ENCODE measurements at places on chromosomes 5 and 9. TPM values are rescaled to one million over a fixed set of nuclear protein-coding genes. Genes with fewer than 3 reads are reported as not detected.

- no peaks in the 10 kb centered on the region for H3K4me1 ChIP-seq
- peaks cover 33% of the 10 kb centered on the region for H3K36me3 ChIP-seq
- peak overlapping the region; percentile 60 for H3K27ac ChIP-seq
- DNase-seq, result no peak
These were observed 45.4 kb downstream of the HABP4 start for GRCh38 chr9:96495341-96495740.

DNA sequence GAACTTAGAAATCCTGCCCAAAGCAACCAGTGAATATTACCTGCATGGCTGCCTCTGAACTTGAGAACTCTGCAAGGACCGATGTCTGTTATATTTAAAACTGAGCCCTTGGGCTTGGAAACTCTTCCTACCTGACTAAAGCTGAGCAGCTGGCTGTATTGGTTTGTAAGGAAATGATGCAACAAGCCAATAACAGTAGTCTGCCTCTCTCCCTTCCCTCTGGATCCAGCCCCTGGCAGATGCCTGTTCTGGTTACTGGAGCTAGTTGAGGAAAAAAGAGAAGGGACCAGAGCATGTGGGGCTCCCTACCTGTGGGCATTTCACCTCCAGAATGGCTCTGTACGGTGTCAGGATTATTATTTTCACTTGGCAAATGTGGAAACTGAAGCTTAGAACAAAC lies 34.7 kb downstream of the SH3RF2 start:
- DNase-seq, result no peak
- H3K4me1 ChIP-seq, result peaks cover 10% of the 10 kb centered on the region
- H3K27me3 ChIP-seq, result no peaks in the 10 kb centered on the region
- H3K4me3 ChIP-seq, result no peak overlapping the region

FOXD4L4 gene
- total RNA-seq, result not detected

FUBP3 gene
- total RNA-seq, result 14.5 TPM

DNA sequence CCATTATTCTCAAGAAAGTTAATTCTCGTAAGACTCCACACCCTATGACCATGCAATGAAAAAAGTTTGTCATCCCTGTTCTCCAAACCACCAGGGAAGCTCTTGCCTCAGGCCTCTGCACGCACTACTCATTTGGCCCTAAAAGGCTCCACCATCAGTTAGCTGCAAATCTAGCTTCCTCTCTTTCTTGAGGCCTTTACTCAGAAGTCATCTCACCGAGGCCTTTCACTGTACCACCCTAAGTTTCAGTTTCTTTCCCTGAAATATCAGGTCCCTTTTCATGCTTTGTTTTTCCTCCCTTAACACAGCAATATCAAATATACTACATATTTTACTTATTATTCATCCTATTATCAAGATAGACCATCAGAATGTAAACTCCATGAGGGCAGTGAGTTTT lies 39.1 kb downstream of the OXCT1 start:
- no peaks in the 10 kb centered on the region for H3K27me3 ChIP-seq
- peaks cover 14% of the 10 kb centered on the region for H3K4me1 ChIP-seq
- no peak overlapping the region for H3K4me3 ChIP-seq
- no peak for DNase-seq
- no peak overlapping the region for H3K27ac ChIP-seq
- H3K36me3 ChIP-seq, result no peaks in the 10 kb centered on the region

All from ascending aorta (tissue), 2 donors.